ENCODE measurements at places on chromosomes 6 and 20.

- DNase-seq = no peak
Observed at GRCh38 chr20:32991383-32991782, 12.8 kb downstream of the SUN5 start.

- no peak for DNase-seq
Observed at GRCh38 chr6:33934731-33935270, 131.0 kb upstream of the MLN start.

- no peak for DNase-seq
Observed at GRCh38 chr6:14174996-14175395, 57.4 kb downstream of the CD83 start.

GRCh38 chr20:36677422-36677771 is 31.4 kb upstream of the SLA2 start:
- DNase-seq = no peak

GRCh38 chr6:38713812-38714211 is 1.3 kb upstream of the DNAH8 start:
- no peak for DNase-seq

DNA sequence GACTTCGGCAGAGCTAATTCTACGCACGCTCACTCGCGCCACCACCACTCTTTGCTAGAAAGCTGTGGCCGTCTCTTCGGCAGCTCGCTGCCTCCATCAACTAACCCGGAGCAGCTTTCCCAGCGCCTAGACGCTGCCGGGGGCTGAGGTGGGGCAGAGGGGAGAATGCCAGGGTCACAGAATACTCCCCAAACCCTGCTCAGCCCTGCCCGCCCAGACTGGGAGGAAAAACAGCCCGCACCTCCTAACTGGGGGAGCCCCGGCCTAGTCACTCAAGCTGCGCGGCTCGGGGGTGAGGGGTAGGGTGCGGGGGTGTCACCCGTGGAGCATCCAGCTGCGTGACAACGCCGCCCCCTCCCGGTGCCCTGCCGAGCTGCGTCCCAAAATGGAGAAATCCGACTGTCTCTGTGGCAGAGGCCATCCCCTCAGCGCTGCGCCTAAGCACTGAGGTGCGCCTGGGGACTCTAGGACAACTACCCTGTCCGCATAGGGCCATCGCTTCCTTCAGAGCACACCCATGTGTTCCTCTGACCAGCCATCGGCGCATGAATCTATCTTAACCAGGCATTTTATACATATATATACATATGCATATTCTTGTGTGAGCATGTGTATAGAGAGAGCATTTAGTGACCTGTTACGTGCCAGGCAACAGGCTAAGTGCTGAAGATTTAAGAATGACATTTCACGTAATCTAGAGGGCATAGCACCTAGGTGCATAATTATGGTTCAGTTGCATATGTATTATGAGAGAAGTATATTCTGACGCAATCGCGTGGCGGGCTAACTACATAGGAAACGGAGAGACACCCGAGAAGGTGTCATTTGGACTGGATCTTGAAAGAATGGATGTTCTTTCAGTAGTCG is 1.5 kb upstream of the TENT5A start:
- peak; percentile 72 for DNase-seq

- DNase-seq = no peak
Observed at GRCh38 chr6:161422710-161423680, 149.1 kb upstream of the AGPAT4 start.

DNA sequence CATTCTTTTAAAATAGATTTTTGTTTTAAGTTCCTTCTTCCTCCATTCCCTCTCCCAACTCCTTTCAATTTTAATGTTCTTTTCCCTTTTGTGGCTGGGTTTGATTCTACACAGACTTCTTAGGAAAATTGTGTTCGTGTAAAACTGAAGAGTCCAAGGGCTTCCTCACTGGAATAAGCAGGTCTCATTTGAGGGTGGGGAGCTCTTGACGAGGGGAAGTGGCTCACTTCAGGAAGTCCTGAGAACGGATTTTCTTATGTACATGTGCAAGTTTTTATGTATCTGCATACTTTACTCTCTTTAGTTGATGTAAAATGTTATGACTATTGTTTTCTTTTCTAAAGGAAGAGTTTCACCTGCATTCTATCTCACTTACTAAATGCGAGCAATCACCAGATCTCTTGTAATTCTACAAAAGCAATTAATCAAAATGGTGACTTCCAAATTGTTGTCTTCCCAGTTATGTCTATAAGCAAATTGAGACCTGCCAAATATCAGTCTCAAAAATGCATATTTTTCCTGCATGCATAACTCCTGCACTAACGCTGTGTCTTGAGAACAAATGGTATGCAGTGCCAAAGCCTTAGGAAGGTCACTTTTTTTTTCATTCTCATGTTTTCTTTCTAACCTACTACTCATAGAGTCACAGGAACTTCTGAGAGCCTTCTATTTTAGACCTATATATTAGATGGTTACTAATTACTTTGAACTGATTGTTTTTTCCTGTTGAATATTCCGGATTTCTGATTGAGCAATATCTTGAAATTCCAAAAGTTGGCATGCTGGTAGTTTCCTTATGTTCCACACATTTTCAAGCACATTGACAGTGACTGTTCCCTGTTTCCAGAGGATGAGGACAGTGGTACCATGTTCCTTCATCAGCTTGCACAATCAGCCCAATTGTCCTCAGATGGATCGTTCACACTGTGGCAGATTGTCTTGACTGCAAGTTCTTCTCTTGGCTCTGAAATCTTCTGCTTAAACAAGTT is 251.9 kb upstream of the PRDM1 start:
- no peak for DNase-seq

DNA sequence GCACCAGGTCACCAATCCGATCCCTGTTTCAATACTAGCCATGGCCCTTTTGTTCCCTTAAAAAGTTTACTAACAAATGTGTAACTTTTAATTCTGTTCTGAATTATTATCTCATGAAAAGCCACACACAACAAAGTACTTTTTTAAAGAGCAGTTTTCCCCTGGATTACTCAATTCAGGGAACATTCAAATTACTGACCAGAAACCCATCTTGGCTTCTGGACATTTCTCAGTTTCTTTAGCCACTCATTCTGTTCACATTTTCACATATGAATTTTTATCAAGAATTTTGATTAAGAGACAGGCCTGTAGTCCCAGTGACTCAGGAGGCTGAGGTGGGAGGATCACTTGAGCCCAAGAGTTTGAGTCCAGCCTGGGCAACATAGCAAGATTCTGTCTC is 47.4 kb downstream of the INSM1 start:
- DNase-seq = no peak

DNA sequence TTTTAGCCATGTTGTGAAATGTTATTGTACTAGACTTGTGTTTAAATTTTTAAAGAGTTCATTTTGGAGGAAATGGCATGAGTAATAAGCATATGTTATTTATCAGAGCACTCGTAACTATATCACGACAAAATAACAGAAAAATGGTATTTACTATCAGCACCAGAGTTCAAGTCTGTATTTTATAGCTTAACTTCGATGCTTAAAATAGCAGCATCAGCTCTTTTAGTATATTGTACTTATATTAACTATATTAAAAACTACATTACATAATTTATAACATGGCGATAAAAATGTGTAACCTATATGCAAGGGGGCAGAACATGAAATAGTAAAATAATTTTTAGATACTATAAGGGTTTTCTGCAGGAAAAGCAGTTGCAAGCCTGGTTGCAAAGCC is 52.9 kb downstream of the ABRACL start:
- no peak for DNase-seq

Data from hematopoietic multipotent progenitor cell treated with erythropoietin and hydrocortisone succinate and interleukin-3 and kit ligand, for 15 days (in vitro differentiated cells).